Mucosa of gallbladder (tissue), 1 donor: ENCODE measurements at places on chromosomes 2 and 18. TPM values are rescaled to one million over a fixed set of nuclear protein-coding genes. Genes with fewer than 3 reads are reported as not detected.

GRCh38 chr2:126739141-126739540 is 83.2 kb downstream of the GYPC start:
- DNase-seq: no peak

DNA sequence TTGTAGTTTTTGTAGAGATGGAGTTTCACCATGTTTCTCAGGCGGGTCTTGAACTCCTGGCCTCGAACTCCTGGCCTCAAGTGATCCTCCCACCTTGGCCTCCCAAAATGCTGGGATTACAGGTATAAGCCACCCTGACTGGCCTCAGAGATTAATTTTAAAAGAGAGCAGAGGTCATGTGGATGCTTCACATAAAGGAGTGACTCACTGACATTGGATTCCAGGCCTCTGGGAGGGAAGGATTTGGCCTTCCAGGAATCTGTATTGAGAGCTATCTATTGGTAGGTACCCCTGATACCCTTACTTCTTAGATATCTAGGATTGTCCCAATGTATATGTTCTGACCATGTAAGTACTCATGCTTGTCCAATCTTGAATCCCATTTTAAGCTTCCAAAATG is 138.4 kb downstream of the FAM161A start:
- DNase-seq: no peak

DNA sequence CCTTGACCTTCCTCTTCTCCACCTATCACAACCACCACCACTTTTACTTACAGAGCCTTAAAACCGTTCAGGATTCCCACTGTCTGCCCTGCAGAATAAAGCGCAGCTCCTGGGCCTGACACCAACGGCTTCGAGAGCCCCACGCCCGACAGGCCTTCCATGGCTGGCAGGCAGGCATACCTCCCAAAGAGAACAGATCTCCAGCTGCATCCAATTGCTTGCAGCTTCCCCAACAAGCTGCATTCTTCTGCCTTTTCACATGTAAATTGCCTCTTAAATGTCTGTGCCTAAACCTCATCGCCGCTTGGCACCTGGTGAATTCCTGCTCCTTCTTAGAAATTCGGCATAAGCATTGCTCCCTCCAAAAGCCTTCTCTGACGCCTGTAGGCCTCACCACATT is 31.5 kb upstream of the FAM124B start:
- no peak for DNase-seq

GRCh38 chr18:36675076-36675475 is 153.7 kb downstream of the TPGS2 start:
- DNase-seq: no peak

DNA sequence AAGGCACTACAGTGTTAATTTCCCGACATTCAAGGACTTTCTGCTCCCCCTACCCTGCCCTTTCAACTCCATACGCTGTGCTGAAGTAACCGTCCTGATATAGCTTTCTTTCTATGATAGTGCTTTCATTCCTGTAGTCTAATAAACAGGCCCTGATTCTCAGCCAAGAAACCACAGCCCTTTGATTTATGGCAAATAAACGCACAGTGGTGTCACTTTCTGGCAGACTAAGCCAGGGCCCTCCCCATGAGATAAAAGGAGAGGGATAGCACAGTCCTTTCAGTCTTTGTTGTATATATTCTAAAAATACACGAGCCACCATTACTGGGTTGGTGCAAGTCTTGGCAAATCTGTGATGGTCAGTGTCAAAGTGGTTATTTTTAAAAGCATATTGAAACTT is 291.2 kb downstream of the ALPK2 start:
- DNase-seq: peak; percentile 24

DNA sequence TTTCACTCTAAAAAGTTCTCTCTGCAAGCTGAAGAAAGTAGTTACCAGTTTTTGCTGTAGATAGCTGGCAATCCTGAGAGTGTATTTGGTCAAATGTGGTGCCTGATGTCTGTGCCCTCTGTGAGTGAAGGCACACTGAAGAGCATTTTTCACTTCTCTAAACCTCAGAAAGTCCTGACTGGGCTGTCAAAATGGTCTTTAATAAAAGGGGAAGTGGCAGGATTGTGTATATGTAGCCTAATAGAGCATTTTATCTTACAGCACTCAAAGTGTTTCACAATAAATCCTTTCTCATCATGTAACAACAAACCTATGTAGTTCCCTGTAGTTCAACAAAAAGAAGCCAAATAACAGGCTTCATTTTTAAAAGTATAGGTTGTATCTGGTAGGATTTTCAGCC is 1552.3 kb upstream of the SLC39A10 start:
- DNase-seq: no peak

Gene RUFY4
- 0.17 TPM for total RNA-seq

Gene TXNDC2
- total RNA-seq: not detected

Gene SERPINB12
- total RNA-seq: not detected
